ENCODE measurements at places on chromosomes 6 and 20. TPM values are rescaled to one million over a fixed set of nuclear protein-coding genes. Genes with fewer than 3 reads are reported as not detected.
A peak's percentile ranks its signal among the peaks of the same experiment; 100 is the strongest.

Gene SNX14
- total RNA-seq: 174 TPM

Gene EPPIN
- not detected for total RNA-seq

Gene FAM184A
- total RNA-seq: 5.5 TPM

Gene DOK5
- not detected for total RNA-seq

Gene SNAP91
- total RNA-seq: 18.1 TPM

- no peak for DNase-seq
Measured at GRCh38 chr6:155604991-155605390, 149.4 kb upstream of the NOX3 start.

- no peak for DNase-seq
Measured at GRCh38 chr6:147005499-147005898, 198.7 kb upstream of the STXBP5 start.

GRCh38 chr6:32779036-32779435 is 15.7 kb upstream of the HLA-DQB2 start:
- no peak for DNase-seq

DNA sequence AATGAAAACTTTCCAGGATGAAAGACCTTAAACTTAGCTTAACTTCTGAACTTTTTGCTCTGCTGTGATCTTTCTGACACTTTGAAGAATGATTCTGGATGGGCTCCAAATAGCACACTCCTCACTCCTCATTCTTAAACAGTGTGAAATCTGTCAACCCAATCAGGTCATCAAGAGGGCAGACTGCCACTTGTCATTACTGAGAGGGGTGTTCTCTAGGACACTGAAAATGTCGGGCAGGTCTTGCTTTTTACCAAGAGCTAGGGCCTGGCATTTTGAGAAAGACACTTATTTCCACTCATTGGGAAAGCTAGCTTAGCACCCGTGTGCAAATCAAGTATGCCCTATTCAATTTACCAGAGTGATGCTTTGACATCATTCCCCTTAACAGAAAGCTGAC is 122.2 kb downstream of the MTFR2 start:
- no peak for DNase-seq

- DNase-seq: no peak
Measured at GRCh38 chr20:2946988-2947961, 74.0 kb downstream of the PTPRA start.

- no peak for DNase-seq
Measured at GRCh38 chr20:57325632-57326356, 3.8 kb upstream of the SPO11 start.

DNA sequence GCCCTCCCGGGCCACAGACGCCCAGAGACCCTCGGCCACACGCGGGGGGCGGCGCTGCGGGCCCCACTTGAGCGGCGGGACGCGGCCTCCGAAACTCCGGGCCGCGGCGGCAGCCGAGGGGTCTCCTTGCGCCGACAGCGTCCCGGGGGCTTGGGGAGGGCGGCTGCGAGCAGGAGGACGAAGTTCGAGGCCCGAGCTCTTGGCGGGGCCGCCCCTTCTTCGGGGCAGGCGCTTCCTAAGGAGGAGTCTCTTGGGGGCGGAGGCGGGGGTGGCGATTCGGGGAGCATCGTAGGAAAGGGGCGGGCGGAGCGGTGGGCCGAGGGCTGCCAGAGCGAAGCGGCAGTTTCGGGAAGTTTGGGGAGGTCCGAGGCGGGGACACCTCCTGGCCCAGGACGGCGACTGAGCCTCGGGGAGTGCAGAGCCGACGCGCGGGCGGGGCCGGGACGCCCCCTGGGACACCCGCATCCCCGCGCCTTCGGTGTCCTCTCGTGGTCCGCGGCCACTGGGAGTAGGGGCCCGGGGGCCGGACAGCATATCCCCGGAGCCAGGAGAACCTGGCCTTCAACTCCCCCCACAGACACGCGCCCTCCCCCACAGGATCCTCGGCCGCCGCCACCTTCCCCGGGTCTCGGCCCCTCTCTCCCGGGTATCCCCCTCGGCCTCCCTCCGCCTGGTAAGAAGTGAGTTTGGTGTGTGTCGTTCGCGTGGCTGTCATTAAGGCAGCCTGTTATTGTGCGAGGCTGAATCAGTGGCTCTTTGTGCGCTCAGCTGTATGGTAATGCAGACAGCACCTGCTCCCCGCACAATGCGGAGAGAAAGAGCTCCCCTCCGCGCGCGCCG is 613 bp upstream of the DLL1 start:
- DNase-seq: peak; percentile 75

GRCh38 chr6:12152023-12152970 is 137.9 kb upstream of the EDN1 start:
- DNase-seq: no peak

GRCh38 chr6:158713469-158713868 is 63.6 kb downstream of the SYTL3 start:
- DNase-seq: no peak

DNA sequence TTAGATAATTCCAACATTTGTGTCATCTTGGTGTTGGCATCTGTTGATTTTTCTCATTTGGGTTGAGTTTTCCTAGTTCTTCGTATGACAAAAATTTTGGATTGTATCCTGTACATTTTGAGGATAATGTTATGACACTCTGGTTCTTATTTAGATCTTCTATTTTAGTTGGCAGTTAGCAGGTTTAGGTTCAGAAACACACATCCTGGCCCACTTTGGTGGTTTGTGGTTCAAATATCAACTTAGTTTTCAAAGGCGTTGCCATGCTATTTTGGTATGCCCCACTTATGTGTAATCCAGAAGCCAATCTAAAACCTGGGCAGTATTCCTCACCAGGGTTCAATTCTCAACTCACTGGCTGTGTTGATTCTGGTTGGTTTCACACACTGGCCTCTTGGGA is 68.2 kb downstream of the NOX3 start:
- DNase-seq: no peak

GRCh38 chr20:7772371-7772770 is 167.9 kb downstream of the HAO1 start:
- no peak for DNase-seq

- DNase-seq: no peak
Measured at GRCh38 chr6:36805917-36806316, 33.3 kb downstream of the CPNE5 start.
